Keratinocyte (primary cell): ENCODE measurements at places on chromosomes 1 and 21. TPM values are rescaled to one million over a fixed set of nuclear protein-coding genes. Genes with fewer than 3 reads are reported as not detected.

FAM163A gene
- not detected in 3 replicates for polyA plus RNA-seq

- no peak for DNase-seq
These were observed 74.4 kb downstream of the CD58 start for GRCh38 chr1:116496380-116496779.

SFN gene
- polyA plus RNA-seq, result 1,394 to 2,602 TPM (median 2,333 TPM) in 3 replicates

GRCh38 chr1:153356392-153357075 is 1.1 kb upstream of the S100A9 start:
- no peak for DNase-seq

- DNase-seq, result no peak
These were observed 1531.1 kb downstream of the MRPL39 start for GRCh38 chr21:24076179-24076578.

DNA sequence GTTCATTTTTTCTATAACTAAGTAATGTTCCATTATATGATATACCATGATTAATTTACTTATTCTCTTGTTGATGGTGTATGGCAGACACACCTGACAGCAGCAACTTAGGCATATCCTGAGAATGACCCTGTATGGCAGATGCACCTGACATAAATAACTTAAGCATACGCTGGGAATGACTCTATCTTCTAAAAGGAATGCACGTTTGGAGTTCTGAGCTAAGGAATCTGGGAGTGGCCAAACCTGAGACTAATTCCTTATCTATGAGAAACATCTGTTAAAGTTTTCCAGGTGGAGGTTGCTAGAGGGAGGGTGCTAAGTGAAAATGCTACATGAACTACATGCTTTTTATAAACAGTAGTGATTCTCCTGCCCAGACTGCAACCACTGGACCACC is 96.7 kb upstream of the RGS18 start:
- peak; percentile 9 for DNase-seq

TLR5 gene
- 0.69 to 3.2 TPM (median 1.3 TPM) in 3 replicates for polyA plus RNA-seq

DNA sequence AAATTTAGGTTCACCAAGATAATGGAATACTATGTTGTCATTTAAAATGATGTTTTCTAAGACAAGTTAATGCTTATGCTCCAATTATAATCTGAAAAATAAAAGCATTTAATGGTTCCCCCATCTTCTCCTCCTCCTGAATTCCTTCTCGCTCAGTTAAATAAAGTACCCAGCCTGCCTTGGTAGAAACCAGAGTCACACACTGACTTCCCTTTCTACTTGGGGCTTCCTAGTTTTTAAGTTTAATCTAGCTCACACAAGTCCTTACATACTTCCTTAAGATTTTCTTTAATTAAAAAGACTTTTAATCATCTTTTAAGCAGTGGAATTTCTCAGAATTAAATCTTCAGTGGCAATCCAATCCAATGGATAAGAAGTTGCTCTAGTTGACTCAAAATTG is 32.9 kb downstream of the CD58 start:
- no peak for DNase-seq

ETV3L gene
- polyA plus RNA-seq, result not detected in 3 replicates

HRNR gene
- 0.03 to 0.09 TPM (median 0.06 TPM) in 3 replicates for polyA plus RNA-seq

DNA sequence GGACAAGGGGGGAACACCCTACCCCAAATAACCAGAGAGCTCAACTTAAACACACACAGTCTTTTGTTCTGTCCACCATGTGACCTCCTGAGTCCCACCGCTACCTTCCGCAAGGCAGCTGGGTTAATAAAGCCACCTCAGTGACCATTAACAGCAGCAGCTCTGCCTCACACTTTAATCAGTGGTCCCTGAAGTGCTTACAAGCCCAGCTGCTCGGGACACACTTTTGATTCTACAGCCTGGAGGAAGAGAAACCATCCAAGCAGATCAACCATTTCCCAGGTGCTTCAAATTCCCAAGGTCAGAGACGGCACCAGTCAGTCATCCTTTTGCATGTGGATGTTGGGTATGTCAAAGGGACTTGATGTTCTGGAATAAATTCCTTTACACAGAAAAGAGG is 70.1 kb downstream of the KCNJ15 start:
- no peak for DNase-seq

DNA sequence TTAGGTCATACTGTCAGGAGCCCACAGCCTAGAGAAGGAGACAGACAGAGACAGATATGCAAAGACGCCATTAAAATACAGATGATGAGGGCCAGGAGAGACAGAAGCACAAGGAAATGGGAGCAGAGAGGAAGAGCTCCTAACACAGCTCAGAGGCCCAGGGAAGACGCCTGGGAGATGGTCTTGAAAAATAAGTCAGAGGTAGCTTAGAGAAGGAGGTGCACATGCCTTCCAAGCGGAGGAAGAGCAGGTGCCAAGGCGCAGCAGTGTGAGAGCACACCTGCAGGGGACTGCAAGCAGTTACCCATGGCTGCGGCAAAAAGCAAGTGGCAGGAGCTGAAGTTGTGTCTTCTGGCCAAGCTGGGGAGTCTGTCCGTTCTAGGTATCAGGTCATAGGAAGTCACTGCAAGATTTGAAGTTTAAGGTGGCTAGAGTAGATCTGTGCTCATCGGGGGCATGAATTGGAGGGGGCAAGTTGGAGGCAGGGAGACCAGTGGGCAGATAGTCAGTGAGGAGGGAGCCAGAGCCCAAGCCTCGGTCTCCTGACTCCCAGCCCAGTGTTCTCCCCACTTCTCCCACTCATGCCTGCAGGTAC is 1.3 kb upstream of the TRABD2B start:
- DNase-seq, result no peak

GRCh38 chr1:202045705-202046104 is 35.3 kb downstream of the ELF3 start:
- no peak for DNase-seq

GRCh38 chr1:17744666-17745478 is 10.3 kb upstream of the ACTL8 start:
- DNase-seq, result no peak

BGLAP gene
- 0.12 to 0.45 TPM (median 0.23 TPM) in 3 replicates for polyA plus RNA-seq

DNA sequence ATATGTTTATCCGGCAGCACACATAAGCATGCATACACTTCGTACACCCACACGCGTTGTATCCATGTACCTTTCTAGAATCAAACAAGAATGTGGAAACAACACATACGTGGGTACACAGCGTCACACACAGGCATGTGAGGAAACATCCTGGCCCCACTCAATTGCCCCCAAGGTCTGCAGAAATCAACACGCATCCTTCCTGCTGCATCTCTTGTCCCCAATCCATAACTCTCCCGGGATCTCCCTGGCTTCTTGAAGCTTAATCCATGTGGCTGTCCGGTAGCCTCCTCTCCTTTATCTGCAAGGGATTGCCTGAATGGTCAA is 5.5 kb upstream of the TBX15 start:
- no peak for DNase-seq

DNA sequence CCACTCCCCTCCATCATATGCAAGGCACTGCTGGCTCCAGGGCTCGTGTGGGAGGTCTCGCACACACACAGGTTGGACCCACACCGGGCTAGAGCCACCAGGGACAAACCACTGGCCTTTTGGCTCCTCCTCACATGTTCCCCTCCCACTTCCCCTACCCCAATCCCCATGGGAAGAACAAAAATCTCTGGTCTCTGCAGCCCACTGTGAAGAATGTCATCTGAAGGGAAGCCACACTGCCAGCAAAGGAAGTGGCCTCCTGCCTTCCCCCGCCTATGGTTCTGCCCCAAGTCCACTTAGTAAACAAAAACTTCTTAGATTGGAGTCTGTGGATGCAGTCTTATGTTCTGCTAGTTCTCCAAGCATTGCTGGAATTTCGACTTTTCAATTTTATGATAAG is 24.2 kb downstream of the OLFML3 start:
- no peak for DNase-seq

- DNase-seq, result peak; percentile 76
These were observed 22.6 kb upstream of the UAP1 start for GRCh38 chr1:162538815-162539431.
